ENCODE measurements at places on chromosomes 3 and 15.

DNA sequence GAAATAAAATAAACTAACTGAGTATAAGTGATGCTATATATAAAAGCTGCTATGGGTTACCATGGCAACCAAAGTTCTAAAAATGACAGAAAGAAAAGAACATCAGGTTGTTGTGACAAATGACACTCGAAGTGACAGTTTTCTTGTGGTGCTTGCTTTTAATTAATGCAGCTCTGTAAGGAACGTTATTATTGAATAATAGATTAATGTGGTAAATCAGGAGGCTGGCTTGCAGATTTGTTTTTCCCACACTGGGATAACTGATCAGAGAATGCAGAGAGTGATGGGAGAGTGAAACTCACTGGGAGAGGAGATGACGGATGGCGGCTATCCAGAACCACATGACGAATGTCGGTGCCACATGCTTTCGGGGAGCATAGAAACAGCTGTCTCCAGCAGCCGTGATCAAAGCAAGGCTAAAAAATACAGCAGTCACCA lies 207.0 kb upstream of the ATP10A start:
- no peak overlapping the region for H3K27ac ChIP-seq
- no peak overlapping the region for H3K4me3 ChIP-seq
- DNase-seq, result no peak

DNA sequence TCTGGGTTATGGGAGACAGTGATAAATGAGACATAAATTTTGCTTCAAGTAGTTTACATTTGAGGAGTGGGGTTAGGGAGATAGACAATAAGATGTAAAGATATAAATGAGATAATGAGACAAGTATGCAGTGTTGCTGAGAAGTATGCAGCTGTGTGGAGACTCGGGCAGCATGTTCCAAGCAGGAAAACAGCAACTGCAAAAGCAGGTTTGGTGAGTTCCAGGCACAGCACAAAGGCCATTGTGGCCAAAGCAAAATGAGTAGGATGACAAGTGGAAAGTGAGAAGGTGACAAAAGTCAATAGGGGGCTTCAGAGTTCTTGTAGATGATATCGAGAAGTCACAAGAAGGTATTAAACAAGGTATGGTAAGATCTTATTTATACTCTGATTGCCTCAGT lies 259.1 kb upstream of the PEX5L start:
- DNase-seq, result no peak
- no peak overlapping the region for H3K4me3 ChIP-seq
- H3K36me3 ChIP-seq, result no peaks in the 10 kb centered on the region
- H3K4me1 ChIP-seq, result no peaks in the 10 kb centered on the region

- peaks cover 56% of the 10 kb centered on the region for H3K36me3 ChIP-seq
- no peaks in the 10 kb centered on the region for H3K27me3 ChIP-seq
- DNase-seq, result no peak
- H3K27ac ChIP-seq, result no peak overlapping the region
- no peak overlapping the region for H3K4me3 ChIP-seq
- no peaks in the 10 kb centered on the region for H3K4me1 ChIP-seq
Observed at GRCh38 chr15:52673734-52674133, 5.5 kb downstream of the ATOSA start.

GRCh38 chr3:88057630-88058305 lies 1.0 kb downstream of the CGGBP1 start:
- H3K36me3 ChIP-seq, result no peaks in the 10 kb centered on the region
- no peaks in the 10 kb centered on the region for H3K27me3 ChIP-seq
- peak overlapping the region; percentile 99 for H3K27ac ChIP-seq
- DNase-seq, result no peak
- no peaks in the 10 kb centered on the region for H3K4me1 ChIP-seq

DNA sequence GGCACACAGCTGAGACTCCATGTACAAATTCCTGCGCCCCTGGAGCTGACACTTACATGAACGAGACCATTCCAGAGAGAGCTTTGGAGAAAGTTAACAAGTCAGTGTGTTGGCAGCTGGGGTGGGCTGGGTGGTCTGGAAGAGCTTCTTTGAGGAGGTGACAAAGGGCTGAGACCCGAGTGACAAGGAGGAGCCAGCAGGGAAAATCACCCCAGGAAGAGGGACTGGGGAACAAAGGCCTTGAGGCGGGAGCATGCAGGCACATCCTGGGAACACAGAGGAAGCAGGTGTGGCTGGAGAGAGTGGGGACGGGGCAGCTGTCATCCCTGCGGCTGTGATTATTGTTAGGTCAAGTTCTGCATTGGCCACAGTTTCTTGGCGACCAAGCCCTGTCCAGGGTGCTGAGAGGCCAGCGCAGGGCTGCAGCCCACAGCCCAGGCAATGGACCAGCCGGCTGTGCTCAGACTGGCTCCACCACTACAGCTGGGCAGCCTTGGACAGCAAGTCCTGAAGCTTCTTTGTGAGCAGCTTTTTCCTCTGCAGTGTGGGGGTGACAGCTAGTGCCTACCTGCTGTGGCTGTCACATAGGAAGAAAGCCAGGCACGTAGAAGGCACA lies 34.2 kb upstream of the PRR23E start:
- no peaks in the 10 kb centered on the region for H3K4me1 ChIP-seq
- H3K27me3 ChIP-seq, result no peaks in the 10 kb centered on the region
- DNase-seq, result no peak
- H3K4me3 ChIP-seq, result no peak overlapping the region

DNA sequence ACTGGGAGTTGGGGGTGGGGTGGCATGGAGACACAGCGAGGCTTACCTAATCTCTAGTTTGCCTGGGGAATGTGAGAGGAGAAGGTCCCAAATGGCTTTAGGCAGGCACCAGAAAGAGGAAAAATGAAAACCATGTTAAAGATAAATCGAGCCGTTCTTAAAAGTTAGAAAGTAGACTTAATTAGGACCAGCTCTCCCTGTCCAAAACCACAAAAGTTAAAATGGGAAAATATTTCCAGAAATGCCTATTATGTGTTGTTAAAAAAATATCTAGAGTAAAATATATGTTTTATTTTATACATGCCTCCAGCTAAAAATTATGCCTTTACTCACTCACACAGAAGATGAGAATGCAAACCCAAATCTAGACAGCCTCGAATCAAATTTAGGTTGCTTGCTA lies 50.1 kb downstream of the LRTM1 start:
- DNase-seq, result no peak
- H3K4me1 ChIP-seq, result peaks cover 11% of the 10 kb centered on the region
- no peaks in the 10 kb centered on the region for H3K36me3 ChIP-seq
- no peak overlapping the region for H3K4me3 ChIP-seq
- H3K27ac ChIP-seq, result no peak overlapping the region

DNA sequence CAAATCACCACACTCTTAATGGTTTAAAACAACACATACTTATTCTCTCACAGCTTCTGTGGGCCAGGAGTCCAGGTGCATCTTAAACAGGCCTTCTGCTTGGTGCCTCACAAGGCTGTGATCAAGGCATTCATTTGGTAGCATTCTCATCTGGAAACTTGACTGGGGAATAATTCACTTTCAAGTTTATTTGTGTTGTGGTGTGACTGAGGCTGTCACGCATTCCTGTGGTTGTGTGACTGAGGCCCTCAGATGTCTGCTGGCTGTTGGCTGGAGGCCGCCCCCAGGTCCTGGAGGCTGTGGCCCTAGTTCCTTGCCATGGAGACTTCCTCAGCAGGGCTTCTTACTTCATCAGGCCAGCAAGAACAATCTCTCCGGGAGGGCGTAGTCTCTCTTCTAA lies 16.9 kb upstream of the FAM3D start:
- H3K4me3 ChIP-seq, result no peak overlapping the region
- DNase-seq, result no peak
- H3K27me3 ChIP-seq, result no peaks in the 10 kb centered on the region
- H3K4me1 ChIP-seq, result no peaks in the 10 kb centered on the region
- no peaks in the 10 kb centered on the region for H3K36me3 ChIP-seq

GRCh38 chr15:82177291-82178010 lies 85.1 kb downstream of the EFL1 start:
- DNase-seq, result no peak
- H3K27me3 ChIP-seq, result no peaks in the 10 kb centered on the region
- H3K27ac ChIP-seq, result peak overlapping the region; percentile 52
- H3K4me1 ChIP-seq, result no peaks in the 10 kb centered on the region
- no peaks in the 10 kb centered on the region for H3K36me3 ChIP-seq

GRCh38 chr15:27050163-27050562 lies 79.2 kb downstream of the GABRG3 start:
- no peak overlapping the region for H3K4me3 ChIP-seq
- H3K4me1 ChIP-seq, result no peaks in the 10 kb centered on the region
- H3K27me3 ChIP-seq, result no peaks in the 10 kb centered on the region

DNA sequence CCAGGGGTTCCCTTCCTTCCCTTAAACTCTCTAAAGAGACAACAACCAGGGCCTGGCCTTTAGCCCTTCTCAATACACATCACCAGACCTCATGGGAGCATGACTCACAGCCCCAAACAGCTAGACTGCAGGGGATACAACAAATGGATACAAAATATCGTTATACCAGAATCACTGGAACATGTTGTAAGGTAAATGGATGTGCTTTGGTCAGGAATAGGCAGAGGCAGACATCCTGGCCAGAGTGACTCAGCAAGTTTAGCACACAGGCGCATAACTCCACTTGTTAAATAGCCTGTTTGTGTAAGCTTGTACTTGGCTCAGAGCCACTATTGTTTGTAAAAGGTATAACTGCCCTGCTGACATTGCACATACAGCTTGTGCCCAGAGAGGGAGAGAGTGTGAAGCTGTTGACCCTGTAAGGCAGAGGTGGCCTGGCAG lies 18.3 kb downstream of the TMED3 start:
- H3K36me3 ChIP-seq, result no peaks in the 10 kb centered on the region
- no peak overlapping the region for H3K27ac ChIP-seq
- H3K4me1 ChIP-seq, result no peaks in the 10 kb centered on the region
- H3K27me3 ChIP-seq, result no peaks in the 10 kb centered on the region

GRCh38 chr15:49558929-49559328 lies 61.7 kb downstream of the FAM227B start:
- no peaks in the 10 kb centered on the region for H3K36me3 ChIP-seq
- H3K27ac ChIP-seq, result no peak overlapping the region
- H3K4me3 ChIP-seq, result no peak overlapping the region

- H3K4me3 ChIP-seq, result no peak overlapping the region
- H3K27me3 ChIP-seq, result no peaks in the 10 kb centered on the region
- no peak overlapping the region for H3K27ac ChIP-seq
- no peaks in the 10 kb centered on the region for H3K4me1 ChIP-seq
- H3K36me3 ChIP-seq, result no peaks in the 10 kb centered on the region
- DNase-seq, result no peak
Observed at GRCh38 chr3:60998858-60999257, 252.4 kb downstream of the FHIT start.

- no peaks in the 10 kb centered on the region for H3K36me3 ChIP-seq
- no peaks in the 10 kb centered on the region for H3K27me3 ChIP-seq
- no peaks in the 10 kb centered on the region for H3K4me1 ChIP-seq
- H3K27ac ChIP-seq, result no peak overlapping the region
Observed at GRCh38 chr3:54146506-54147239, 24.3 kb downstream of the CACNA2D3 start.

DNA sequence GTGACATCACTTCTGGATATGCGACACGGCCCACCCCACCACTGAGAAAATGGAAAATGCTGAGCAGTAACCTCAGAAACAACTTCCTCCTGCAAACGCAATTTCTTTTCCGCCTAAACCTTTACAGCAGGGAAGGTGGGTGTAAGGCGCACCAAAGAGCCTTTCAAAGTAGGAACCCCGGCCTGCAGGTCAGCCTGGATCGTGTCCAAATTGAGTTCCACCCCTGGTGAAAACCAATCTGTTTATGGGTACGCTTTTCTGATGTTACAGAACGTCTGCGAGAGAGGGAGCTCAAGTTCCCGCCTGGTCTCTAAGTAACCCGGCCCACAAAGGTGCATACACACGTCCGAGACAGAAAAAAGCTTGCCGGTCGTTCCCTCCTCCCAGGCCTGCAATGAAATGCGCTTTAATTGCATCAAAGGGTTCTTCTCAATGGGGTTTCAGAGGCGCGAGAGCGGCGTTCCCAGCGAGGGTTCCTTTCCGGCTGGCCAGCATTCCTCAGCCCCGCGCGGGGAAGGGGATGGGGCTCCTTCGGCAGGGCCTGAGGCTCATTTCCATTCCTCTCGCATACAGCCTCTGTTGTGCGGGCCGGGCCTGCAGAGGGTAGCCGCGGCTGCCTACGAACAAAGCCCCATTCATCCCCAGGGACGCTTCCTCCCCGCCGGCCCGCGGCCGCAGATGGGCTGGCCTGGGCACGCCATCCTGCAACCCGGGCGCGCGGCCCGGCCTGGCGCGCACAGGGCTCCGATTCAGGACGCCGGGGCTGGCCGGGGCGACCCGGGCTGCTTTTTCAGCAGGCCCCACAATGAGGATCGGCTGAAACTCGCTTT lies 138.1 kb downstream of the TMCO5A start:
- DNase-seq, result peak; percentile 46
- peak overlapping the region; percentile 42 for H3K4me3 ChIP-seq
- peak overlapping the region; percentile 95 for H3K27ac ChIP-seq
- no peaks in the 10 kb centered on the region for H3K27me3 ChIP-seq

DNA sequence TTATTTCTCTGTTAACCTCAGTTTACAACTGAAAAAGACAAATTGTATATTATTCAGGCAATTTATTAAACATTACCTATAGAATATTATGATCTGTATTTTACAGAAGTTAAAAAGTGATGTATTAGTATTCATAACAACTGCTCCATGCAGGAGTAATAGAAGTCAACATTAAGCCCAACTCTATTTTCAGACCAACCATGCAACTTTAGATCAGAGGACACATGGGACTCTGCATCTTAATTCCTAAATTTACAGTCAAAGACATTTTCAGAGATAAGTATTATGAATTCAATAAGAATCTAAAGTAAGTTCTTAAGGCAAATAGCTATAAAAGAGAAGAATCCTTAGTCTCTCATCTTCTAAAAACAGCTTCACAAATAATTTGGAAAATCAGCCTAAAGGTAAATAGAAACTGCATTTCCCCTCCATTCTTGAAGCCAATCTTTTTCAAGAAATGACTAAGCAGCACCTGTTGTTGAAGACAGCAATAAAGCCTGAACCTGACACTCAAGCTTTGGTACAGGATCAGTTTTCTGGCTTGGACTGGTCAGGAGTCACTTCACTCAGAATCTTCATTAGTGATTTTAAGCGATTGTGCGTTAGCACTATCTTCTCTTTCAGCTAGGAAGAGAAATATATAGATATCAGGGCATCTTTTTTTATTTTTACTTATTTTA lies 23.0 kb downstream of the OIP5 start:
- no peaks in the 10 kb centered on the region for H3K27me3 ChIP-seq
- H3K27ac ChIP-seq, result no peak overlapping the region
- no peaks in the 10 kb centered on the region for H3K4me1 ChIP-seq

GRCh38 chr3:66200147-66200546 lies 20.7 kb upstream of the SLC25A26 start:
- no peaks in the 10 kb centered on the region for H3K4me1 ChIP-seq
- no peak for DNase-seq
- H3K27ac ChIP-seq, result no peak overlapping the region
- H3K27me3 ChIP-seq, result no peaks in the 10 kb centered on the region
- no peaks in the 10 kb centered on the region for H3K36me3 ChIP-seq

Data from tibial nerve (tissue), 4 donors.